ENCODE measurements at places on chromosomes 2 and 18. TPM values are rescaled to one million over a fixed set of nuclear protein-coding genes. Genes with fewer than 3 reads are reported as not detected.

GRCh38 chr2:237685408-237685807 lies 58.0 kb downstream of the LRRFIP1 start:
- DNase-seq = peak; percentile 62
- no peaks in the 10 kb centered on the region for H3K4me1 ChIP-seq
- H3K36me3 ChIP-seq = peaks cover 27% of the 10 kb centered on the region
- no peaks in the 10 kb centered on the region for H3K27me3 ChIP-seq

DNA sequence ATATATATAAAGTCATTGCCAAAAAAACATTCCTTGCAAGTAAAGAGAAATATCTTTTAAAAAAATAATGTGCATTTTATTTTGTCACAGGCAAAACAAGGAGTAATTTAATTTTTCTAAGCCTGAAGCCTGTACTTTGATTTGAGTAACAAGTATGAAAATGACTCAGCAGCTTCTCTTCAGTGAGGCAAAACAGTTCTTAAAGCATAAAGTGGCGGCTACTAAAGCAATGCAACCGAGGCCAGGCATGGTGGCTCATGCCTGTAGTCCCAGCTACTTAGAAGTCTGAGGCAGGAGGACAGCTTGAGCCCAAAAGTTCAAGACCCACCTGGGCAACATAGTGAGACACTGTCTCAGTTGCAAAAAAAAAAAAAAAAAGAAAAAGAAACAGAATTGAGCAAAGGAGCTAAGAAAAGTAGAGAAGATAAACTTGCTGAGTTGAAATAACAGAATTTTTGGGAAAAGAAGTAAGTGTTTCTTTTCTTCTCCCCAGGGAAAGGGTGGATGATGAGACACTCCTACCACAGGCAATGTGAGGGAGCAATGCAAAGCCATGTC lies 29.6 kb downstream of the DOK1 start:
- H3K27me3 ChIP-seq = no peaks in the 10 kb centered on the region
- H3K4me3 ChIP-seq = no peak overlapping the region
- H3K36me3 ChIP-seq = no peaks in the 10 kb centered on the region
- H3K27ac ChIP-seq = no peak overlapping the region
- DNase-seq = no peak

- no peaks in the 10 kb centered on the region for H3K36me3 ChIP-seq
- H3K4me3 ChIP-seq = no peak overlapping the region
- H3K27me3 ChIP-seq = no peaks in the 10 kb centered on the region
- H3K4me1 ChIP-seq = no peaks in the 10 kb centered on the region
Observed at GRCh38 chr2:108701806-108702205, 17.5 kb upstream of the RANBP2 start.

DNA sequence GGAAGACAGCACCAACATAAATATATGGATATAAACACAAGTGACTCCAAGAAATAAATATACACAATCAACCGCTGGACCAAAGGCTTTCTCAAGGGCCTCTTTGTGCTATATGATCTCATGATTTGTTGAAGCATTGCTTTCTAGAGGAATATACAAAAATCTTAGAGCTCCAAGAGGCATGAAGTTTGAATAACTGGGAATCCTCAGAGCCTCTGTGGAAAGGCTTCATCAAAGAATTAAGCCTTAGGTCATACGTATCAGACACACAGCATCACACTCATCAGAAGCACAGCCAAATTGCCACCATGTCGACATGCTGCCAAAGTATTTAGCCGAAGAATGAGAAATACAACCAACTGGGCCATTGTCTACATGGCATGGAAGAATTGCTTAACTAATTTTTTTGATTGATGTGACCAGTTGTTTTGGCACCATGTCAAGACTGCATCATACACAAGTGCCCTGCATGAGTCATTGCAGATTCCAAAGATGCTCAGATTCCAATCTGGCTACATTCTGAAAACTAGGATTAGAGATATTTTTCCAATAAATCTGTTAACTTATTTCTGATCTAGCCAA lies 860.6 kb upstream of the ZEB2 start:
- H3K27ac ChIP-seq = no peak overlapping the region
- no peak for DNase-seq
- H3K27me3 ChIP-seq = no peaks in the 10 kb centered on the region
- no peak overlapping the region for H3K4me3 ChIP-seq
- no peaks in the 10 kb centered on the region for H3K36me3 ChIP-seq
- no peaks in the 10 kb centered on the region for H3K4me1 ChIP-seq

- no peak for DNase-seq
- H3K4me3 ChIP-seq = no peak overlapping the region
- no peaks in the 10 kb centered on the region for H3K4me1 ChIP-seq
- no peaks in the 10 kb centered on the region for H3K27me3 ChIP-seq
Observed at GRCh38 chr2:157302492-157303099, 23.0 kb downstream of the ERMN start.

DNA sequence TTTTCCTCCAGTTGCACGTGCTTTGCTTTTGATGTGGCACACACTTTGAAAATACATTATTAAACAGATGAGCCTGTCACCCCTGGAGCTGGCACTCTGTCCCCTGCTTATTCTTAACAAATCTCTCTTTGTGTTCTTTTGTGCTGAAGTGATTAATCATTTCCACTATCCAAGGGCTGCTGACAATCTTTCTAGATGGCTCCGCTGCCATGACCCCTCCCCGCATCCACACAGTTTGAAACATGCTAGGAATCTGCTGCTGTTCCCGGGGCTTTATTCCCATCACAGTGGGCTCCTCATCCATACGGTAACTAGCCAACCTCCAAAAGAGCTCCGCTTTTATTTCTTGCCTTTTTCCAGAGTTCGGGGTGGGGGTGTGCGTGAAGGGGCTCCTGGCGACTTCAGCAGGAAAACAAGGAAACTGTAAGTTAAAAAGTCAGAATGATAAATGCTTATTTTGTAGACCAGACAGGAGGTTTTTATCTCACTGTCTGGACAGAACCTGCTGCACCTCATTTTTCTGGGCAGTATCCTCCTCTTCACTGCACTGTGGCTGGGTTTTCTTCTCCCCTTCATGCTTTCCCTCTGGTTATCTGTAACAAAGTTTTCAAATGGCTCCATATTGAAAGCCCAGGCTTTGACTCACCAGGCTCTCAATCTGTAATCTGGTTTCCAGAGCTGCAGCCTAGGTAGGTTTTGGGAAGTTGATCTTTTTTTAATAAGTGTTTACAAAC lies 319.7 kb downstream of the AFF3 start:
- H3K36me3 ChIP-seq = no peaks in the 10 kb centered on the region
- peak; percentile 39 for DNase-seq
- no peaks in the 10 kb centered on the region for H3K27me3 ChIP-seq
- no peak overlapping the region for H3K27ac ChIP-seq
- no peaks in the 10 kb centered on the region for H3K4me1 ChIP-seq

DNA sequence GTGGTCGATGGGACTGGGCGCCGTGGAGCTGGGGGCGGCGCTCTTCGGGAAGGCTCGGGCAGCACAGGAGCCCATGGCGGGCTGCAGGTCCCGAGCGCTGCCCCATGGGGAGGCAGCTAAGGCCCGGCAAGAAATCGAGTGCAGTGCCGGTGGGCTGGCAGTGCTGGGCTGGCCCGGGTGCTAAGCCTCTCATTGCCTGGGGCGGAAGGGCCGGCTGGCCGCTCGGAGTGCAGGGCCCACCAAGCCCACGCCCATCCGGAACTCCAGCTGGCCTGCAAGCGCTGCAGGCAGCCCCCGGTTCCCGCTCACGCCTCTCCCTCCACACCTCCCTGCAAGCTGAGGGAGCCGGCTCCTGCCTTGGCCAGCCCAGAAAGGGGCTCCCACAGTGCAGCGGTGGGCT lies 748.4 kb upstream of the NRXN1 start:
- DNase-seq = no peak
- no peak overlapping the region for H3K4me3 ChIP-seq
- H3K27me3 ChIP-seq = no peaks in the 10 kb centered on the region
- H3K27ac ChIP-seq = no peak overlapping the region

- DNase-seq = no peak
- no peak overlapping the region for H3K4me3 ChIP-seq
- no peaks in the 10 kb centered on the region for H3K36me3 ChIP-seq
- H3K27ac ChIP-seq = no peak overlapping the region
- no peaks in the 10 kb centered on the region for H3K27me3 ChIP-seq
- H3K4me1 ChIP-seq = peaks cover 24% of the 10 kb centered on the region
Observed at GRCh38 chr2:217934321-217935131, 68.3 kb downstream of the TNS1 start.

DNA sequence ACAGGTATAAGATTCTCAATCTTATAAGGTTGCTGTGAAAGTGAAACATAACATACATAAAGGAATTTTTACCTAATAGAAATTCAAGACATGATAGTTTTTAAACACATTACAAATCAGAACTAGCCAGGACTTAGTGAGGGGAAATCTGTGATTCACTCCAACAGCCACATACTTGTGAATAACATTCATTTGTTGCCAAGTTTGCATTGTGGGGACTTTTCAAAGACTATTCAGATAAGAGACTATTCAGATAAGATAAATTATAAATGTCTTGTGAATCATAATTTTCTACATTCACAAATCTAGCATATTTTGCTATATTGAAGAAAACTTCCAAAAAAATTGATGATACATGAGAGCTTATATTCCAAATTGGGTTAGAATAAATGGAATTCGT lies 345.3 kb upstream of the CDH20 start:
- H3K4me1 ChIP-seq = no peaks in the 10 kb centered on the region
- H3K36me3 ChIP-seq = peaks cover 27% of the 10 kb centered on the region
- DNase-seq = no peak
- no peak overlapping the region for H3K27ac ChIP-seq
- H3K4me3 ChIP-seq = no peak overlapping the region

GRCh38 chr2:43233218-43234212 lies 7.1 kb upstream of the ZFP36L2 start:
- H3K36me3 ChIP-seq = peaks cover 5% of the 10 kb centered on the region
- DNase-seq = no peak
- H3K4me1 ChIP-seq = peaks cover 2% of the 10 kb centered on the region
- H3K27me3 ChIP-seq = no peaks in the 10 kb centered on the region
- H3K4me3 ChIP-seq = no peak overlapping the region

- H3K27me3 ChIP-seq = no peaks in the 10 kb centered on the region
- H3K4me3 ChIP-seq = no peak overlapping the region
- no peaks in the 10 kb centered on the region for H3K4me1 ChIP-seq
- no peak overlapping the region for H3K27ac ChIP-seq
- H3K36me3 ChIP-seq = no peaks in the 10 kb centered on the region
Observed at GRCh38 chr18:3514312-3515216, 64.6 kb downstream of the TGIF1 start.

DNA sequence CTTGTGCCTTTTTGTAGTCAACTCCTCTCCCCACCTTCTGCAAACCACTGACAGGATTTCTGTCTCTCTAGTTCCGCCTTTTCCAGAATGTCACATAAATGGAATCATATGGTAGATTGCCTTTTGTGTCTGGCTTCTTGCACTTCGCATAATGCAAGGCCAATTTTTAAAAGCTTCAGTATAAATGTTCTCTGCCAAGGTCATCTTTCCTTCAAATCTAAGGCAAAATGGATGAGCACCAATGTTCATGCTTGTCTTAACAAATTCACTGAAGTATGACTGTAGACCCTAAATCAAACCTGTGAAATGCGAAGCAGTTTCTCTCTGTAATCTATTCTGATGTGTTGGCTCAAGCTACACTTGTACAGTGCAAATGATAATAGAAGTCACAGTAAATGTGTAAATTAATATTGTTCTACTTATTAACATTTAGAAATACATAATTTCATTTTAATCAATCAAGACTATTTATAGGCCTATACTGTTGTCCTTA lies 92.8 kb upstream of the GLS start:
- no peaks in the 10 kb centered on the region for H3K27me3 ChIP-seq
- H3K4me1 ChIP-seq = peaks cover 13% of the 10 kb centered on the region
- DNase-seq = no peak
- no peak overlapping the region for H3K27ac ChIP-seq
- no peak overlapping the region for H3K4me3 ChIP-seq
- peaks cover 11% of the 10 kb centered on the region for H3K36me3 ChIP-seq

GRCh38 chr2:190344276-190344827 lies 963 bp downstream of the INPP1 start:
- peaks cover 2% of the 10 kb centered on the region for H3K4me1 ChIP-seq
- DNase-seq = no peak
- H3K36me3 ChIP-seq = no peaks in the 10 kb centered on the region
- no peak overlapping the region for H3K27ac ChIP-seq

GRCh38 chr18:49617865-49618264 lies 56.0 kb downstream of the LIPG start:
- no peaks in the 10 kb centered on the region for H3K36me3 ChIP-seq
- no peak overlapping the region for H3K27ac ChIP-seq
- H3K4me1 ChIP-seq = peaks cover 4% of the 10 kb centered on the region
- H3K27me3 ChIP-seq = no peaks in the 10 kb centered on the region
- no peak for DNase-seq

DNA sequence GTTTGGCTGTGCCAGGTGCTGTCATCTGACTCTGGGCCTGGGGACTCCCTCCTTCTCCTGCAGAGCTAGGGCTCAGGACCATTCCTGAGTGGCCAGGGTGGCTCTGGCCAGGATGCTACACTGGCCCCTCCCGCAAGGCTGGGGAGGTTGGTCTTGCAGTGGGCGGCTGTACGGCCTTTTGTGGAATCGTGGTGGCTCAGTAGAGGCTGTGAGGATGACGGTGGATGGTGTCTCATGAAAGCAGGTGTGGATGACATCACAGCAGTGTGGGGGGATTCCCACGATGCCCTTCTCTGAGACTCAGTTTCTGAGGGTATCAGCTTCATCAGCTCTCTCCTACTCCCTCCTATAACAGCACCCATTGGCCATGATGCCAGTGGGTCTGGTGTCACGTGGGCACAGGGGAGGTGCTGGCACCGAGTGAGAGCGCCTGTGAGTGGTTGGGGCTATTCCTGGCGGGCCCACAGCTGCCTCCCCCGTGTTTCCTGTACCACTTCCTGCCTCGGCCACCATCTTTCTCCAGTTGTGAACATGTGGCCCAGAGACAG lies 144.2 kb upstream of the HDAC4 start:
- no peak overlapping the region for H3K4me3 ChIP-seq
- no peaks in the 10 kb centered on the region for H3K36me3 ChIP-seq
- no peak for DNase-seq
- no peaks in the 10 kb centered on the region for H3K4me1 ChIP-seq

DNA sequence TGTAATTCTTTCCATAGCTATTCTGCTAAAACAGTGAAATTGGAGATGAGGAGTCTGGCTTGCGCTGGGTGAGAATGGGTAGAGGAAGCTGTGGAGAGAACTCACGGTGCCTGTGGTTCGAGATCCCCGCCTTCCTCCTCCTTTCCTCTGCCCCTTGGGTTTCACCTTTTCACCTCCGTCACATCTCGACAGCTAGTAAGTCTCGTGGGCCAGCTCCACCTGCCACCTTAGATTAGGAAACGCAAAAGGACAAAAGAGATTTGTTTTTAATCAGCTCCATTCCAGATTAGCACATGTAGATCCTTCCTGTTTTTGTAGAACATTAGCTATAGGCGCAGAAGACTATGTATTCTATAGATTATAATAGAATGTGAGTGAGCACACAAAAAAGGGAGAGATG lies 20.6 kb downstream of the TRIB2 start:
- no peak overlapping the region for H3K27ac ChIP-seq
- no peak for DNase-seq
- H3K36me3 ChIP-seq = peaks cover 51% of the 10 kb centered on the region
- H3K4me3 ChIP-seq = no peak overlapping the region
- H3K4me1 ChIP-seq = no peaks in the 10 kb centered on the region

Gene ARPC2
- 204 TPM for total RNA-seq

Gene DTNA
- 27.8 TPM for total RNA-seq

Gene ALPG
- total RNA-seq = 1.4 TPM

Gene LCT
- total RNA-seq = 0.04 TPM

Gene ALPP
- total RNA-seq = 0.20 TPM

Gene PFN4
- total RNA-seq = not detected

Gene GALR1
- total RNA-seq = 0.07 TPM

Gene NPAS2
- total RNA-seq = 1.1 TPM

Gene C2orf78
- total RNA-seq = 0.09 TPM

Gene PKDCC
- total RNA-seq = 134 TPM

Gene AKAIN1
- not detected for total RNA-seq

Gene EGR4
- 1.2 TPM for total RNA-seq

Gene SNTG2
- 12.7 TPM for total RNA-seq

Gene RAMP1
- total RNA-seq = 0.63 TPM

All from H9 (cell line).